ENCODE measurements at places on chromosomes 12 and 14.

- DNase-seq: no peak
Measured at GRCh38 chr14:94465042-94465441, 11.0 kb downstream of the SERPINA9 start.

- DNase-seq: no peak
Measured at GRCh38 chr14:70340002-70340401, 19.5 kb downstream of the COX16 start.

GRCh38 chr12:119180380-119181040, 1.8 kb downstream of the HSPB8 start:
- DNase-seq: no peak

- no peak for DNase-seq
Measured at GRCh38 chr12:121916719-121917118, 1.7 kb upstream of the CFAP251 start.

DNA sequence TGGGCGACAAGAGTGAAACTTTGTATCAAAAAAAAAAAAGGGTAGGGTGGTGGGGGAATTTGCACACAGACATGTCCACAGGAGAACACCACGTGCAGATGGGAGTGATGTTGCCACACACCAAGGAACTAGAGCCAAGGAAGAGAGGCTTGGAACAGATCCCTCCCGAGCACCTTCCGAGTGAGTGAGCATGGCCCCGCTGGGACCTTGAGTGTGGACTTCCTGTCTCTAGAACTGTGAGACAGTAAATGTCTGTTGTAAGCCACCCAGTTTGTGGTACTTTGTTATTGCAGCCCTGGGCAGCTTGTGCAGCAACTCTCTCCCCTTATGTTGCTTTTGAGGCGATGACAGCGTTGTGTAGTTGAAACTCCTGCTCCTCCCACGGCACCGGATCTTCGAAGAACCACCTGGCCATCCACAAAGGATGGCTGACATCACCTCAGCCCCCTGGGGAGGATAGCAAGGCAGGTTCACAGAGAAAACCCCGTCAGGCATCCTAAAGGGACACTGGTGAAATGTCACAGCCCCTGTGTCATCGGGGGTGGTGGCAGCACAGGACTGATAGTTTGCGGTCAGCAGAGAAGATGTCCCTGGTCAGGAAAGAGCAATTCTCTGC, 54.7 kb upstream of the PLEKHG3 start:
- DNase-seq: no peak

- no peak for DNase-seq
Measured at GRCh38 chr12:57142727-57143126, 4.7 kb downstream of the LRP1-AS start.

- DNase-seq: no peak
Measured at GRCh38 chr14:60188115-60188514, 22.9 kb upstream of the DHRS7 start.

GRCh38 chr14:82080370-82080769, 546.7 kb upstream of the SEL1L start:
- no peak for DNase-seq

- no peak for DNase-seq
Measured at GRCh38 chr12:43154498-43155045, 397.4 kb downstream of the ADAMTS20 start.

GRCh38 chr12:93571365-93571924, 1.0 kb upstream of the SOCS2 start:
- DNase-seq: peak; percentile 65

DNA sequence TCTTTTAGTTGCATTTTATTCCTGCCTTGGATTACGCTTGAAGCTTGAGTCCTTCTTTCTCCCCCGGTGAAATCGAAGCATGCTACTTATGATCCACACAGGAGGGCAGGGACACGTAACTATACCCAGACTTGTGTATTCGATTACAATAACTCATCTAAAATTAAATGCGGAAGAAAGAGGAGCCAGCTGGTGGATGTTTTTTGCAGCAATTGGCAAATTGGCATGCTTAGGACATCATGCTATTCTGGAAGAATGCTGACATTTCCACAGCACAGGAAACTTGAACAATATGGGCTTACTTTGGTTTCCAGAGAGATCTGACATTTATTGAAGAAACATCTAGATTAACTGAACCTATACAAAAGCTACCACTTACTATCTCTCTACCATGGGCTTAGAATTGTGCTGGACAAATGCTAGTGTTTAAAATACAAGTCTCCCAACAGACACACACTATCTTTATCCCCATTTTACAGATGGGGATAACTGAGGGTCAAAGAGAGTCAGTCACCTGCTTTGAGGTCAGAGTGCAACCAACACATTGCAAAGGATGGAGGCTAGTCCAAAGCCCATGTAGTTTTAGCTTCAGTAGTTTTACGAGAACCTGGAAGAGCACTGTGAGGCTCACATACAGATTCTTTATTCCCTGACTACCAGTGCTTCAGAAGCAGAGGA, 36.3 kb downstream of the LGMN start:
- DNase-seq: no peak

DNA sequence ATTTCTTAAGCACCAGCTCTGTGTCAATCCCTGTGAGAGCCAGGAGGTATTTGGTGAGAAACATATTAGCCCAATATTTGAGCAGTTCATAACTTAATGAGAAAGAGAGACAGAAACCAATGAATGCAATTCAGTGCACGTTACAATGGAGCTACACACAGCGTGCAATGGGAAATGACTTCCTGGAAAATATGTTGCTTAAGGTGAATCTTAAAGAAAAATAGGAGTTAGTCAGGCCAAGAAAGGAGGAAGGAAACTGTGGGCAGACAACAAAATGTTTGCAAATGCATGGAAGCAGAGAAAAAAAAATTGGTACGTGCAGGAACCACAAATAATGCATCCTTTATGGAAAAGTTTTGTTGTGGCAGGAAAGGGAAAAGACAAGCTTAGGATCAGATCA, 481.7 kb downstream of the BCAT1 start:
- no peak for DNase-seq

DNA sequence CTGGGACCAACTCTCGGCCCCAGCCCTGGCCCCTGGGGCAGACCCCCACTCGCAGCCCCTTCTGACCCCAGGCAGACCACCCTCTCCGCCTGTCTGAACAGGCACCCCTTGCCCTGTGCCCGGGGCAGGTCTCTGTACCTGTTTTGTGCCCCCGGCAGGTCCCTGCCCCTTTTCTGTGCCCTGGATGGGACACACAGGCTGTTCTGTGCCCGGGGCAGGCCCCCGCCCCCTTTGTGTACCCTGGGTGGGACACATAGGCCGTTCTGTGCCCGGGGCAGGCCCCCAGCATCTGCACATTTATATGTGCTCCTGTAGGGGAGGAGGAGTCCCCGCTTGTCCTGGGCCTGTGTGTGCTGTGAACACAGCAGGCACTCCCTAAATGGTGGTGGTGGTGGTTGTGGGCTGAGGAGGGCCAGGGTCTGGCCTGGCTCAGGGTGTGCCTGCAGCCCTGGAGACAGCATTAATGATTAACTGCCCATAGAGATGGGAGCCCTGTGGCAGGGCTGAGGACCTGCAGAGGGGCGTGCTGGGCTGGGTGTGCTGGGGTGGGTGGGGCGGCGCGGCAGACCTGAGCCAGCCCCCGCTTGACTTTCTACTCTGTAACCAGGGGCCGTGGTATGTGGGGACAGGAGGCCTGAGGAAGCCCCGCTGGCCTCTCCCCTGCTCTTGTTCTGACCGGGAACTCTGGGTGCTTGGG, 3.7 kb downstream of the FBRSL1 start:
- no peak for DNase-seq

- DNase-seq: no peak
Measured at GRCh38 chr12:21934173-21934572, 7.1 kb downstream of the ABCC9 start.

DNA sequence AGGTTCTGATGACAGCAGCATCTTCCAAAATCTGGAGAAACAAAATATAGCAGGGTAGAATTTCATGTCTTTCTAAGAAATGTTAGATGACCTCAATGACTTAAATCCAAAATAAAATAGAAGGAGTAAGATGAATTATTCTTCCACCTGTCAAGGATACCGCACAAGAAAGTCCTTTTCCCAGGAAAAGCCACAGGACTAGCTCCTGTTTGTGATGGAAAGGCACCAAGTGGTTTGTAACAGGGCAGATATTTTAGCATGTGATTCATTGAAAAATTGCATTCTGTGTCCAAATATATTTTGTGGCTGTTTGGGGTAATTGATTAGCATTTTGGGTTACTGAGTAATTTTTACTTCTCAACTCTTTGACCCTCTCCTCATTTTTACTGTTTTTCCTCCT, 2.7 kb downstream of the CD163L1 start:
- no peak for DNase-seq

DNA sequence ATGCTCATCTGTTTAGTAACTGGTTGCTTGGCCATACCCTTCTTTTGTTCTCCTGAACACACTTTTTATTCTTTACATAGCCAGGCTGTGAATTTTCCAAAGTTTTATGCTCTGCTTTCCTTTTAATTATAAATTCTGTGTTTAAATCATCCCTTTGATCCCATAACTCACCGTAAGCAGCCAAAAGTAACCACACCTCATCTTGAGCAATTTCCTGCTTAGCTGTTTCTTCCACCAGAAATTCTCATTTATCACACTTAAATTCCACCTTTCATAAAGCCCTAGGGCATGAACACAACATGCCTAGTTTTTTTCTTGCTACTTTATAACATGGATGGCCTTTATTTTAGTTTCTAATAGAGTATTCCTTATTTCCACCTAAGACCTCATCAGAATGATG, 510.7 kb downstream of the C12orf50 start:
- DNase-seq: no peak

- DNase-seq: no peak
Measured at GRCh38 chr12:57094208-57095160, 5.6 kb downstream of the NAB2 start.
